ENCODE measurements at places on chromosomes 16 and 17.

GRCh38 chr17:66524877-66525276, 222.5 kb downstream of the PRKCA start:
- no peak for DNase-seq

GRCh38 chr16:26344240-26344776, 652.5 kb downstream of the HS3ST4 start:
- DNase-seq = no peak

GRCh38 chr17:40320756-40321523, 12.0 kb downstream of the RARA start:
- DNase-seq = no peak

GRCh38 chr17:339193-340061, 13.2 kb downstream of the RPH3AL start:
- no peak for DNase-seq

All from non-pigmented ciliary epithelial cell (primary cell).